ENCODE measurements at places on chromosomes 6 and 20.

GRCh38 chr6:132198040-132198439 is 203.2 kb downstream of the MOXD1 start:
- DNase-seq, result no peak

DNA sequence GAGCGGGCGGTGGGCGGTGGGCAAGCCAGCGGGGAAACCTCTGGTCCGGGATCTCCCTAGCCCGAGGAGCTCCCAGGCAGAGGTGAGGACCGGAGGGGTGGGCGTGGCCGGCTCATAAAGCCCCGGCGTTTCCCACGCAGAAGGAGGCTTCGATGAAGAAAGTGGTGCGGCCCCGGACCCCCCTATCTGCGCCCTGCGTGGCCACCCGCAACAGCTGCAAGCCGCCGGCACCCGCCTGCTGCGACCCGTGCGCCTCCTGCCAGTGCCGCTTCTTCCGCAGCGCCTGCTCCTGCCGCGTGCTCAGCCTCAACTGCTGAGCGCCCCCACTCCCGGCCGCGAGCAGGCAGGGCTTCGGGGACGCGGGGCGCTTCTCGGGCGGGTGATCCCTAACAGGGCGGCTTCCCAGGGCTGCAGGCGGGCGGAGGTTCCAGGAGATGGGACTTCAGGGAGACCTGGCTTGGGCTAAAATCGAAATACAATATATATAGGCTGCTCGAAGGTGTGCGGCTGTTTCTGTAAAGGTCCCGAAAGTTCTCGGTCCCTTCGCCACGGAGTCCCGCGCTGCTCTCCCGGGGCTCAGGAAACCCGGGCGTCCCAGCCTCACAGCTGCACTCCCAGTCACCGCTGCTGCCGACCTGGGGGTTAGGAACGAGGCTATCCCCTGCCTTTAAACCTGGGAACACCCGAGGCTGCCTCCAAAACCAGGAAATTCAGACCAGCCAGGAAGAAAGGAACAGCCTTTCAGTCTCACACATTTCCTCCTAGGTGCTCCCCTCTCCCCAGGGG is 27.8 kb downstream of the ASIP start:
- no peak for DNase-seq

DNA sequence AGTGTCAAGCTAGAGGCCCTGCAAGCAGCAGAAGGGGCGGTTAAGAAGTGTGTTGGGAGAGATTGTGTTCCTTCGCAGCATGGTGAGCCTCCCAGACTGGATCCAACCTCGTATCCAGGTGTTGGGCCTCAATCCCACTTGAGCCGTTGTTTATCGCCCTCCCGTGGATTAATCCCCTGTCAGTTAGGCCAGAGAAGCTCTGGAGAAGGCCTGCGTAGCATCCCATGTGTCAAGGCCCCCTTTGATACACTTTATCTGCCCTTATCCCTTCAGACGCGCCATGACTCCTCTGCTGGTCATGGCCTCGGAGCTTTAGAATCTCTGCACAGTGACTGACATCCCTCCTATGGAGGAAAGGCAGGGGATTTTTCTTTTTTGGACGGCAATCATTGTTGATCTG is 181.0 kb downstream of the ZFP64 start:
- DNase-seq, result no peak

- no peak for DNase-seq
These were observed 363.2 kb upstream of the FLRT3 start for GRCh38 chr20:14700639-14700960.

DNA sequence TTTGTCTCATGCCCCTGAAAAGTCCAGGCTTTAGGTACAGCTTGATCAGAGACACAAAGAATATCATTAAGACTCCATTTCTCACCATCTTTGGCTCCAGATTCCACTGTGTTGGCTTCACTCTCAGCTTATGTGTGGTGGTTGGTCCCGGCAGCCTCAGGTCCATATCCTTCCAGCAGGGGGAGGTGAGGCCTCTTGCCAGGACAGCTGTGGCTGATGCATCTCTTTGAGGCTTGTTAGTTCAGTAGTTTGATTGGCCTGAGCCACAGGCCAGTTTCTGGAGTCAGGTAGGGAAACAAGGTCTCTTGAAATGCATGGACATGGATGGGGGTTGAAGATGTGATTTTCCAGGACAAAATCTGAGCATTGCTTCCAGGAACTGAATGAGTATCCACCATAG is 62.4 kb downstream of the JAG1 start:
- peak; percentile 34 for DNase-seq

DNA sequence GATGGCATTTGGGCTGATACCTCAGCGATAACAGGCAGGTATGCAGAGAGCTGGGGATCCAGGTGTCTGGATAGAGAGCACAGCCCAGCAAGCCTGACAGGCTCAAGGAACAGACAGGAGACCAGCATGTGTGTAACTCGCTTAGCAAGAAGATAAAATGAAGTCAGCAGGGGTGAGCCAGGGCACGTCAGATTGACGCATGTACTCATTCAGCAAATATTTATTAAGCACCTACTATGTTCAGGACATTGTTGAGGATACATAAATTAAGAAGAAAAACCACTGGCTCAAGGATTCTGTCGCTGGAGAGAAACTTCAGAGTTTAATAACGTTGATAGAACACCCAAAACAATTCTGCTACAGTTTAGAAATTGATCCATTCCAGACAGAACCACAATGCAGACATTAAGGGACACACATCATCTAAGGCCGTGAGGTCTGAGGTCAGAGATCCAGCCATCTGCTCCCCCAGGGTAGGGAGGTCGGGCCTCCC is 1.0 kb upstream of the DUSP22 start:
- no peak for DNase-seq

GRCh38 chr6:38095054-38095453 is 275.5 kb downstream of the ZFAND3 start:
- no peak for DNase-seq

DNA sequence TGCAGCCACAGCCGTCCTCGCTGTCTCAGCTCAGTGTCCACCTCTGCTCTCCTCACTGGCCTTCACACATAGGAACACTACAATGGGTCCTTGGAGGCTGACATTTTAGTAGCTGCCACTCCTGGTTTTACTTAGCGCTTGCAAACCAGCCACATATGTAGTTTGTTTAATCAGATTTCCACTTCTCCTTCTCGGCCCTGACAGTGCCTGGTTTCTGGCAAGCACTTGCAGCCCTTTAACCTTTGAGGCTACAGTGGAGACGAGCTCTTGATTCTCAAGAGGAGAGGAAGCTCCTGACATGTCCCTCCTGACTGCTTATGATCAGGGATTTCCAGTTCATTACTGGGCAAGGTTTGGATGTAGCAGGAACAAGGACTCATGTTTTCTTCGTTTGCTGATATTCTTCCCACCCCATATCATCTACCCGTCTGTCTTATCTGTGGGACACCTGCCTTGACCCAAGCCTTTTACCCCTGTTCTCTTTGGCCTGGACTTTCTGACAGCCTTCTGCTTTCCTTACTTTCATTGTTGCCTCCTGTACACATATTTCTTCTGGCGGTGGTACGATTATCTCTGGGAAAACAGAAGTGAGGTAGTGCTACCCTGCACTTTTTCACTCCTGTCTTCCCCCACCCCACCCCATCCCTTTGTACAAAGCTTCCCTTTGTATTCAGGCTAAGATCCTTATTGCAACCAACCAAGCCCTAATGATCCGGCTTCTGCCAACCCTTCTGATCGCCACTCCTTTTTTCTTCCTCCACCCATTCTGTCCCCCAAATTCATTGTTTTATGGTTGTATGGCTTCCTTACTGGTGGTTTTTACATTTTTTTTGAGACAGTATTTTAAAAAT is 31.2 kb downstream of the CEP43 start:
- DNase-seq, result peak; percentile 14

DNA sequence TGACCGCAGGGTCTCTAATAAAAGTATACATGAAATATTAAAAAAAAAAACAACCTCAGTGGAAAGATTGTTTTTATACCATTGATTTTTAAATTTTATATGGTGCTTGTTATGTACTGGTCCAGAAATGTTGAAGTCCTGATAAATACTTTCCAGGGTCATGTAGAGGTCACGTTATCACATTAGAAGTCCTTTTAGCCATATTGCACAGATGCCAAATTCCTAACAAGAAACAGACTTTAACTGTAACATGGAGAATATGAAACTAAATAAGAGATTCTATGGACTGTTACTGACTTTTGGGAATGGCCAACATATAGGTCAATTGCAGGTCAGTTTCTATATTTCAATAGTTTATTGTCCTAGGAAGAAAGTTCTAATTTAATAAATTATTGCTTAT is 89.0 kb downstream of the ADGRB3 start:
- DNase-seq, result no peak

DNA sequence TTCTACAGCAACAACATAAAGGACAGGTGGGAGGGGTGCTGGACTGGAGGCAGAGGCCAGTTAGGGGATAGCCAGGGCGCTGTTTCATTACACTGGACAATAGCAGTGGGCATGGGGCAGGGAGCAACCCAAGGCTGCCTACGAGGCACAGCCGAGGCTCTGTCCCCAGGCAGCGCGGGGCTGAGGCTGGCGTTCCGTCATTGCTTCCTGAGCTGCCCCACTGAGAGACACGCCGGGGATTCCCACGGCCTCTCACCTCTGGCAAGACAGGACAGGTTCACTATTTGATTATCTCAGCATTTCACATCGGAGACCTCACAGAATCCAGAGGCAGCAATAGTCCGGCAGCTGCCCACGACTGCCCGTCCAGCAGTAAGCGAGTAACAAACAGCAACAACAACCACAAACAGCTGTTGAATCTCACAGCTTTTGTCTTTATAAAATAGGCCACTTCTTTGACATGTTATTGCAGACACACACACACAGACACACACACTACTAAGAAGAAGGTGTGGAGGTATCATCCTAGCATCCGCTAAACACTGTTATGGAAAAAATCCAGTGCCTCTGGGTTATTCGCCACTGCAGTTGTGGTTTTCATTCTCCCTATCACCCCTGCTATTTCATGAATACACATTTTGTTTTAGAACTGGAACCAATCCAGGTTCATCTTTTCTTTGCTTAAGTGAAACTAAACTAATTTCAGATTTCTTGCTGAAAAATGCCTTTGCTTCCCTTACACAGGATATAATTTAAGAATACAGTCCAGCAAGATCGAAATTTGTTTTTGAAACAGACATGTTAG is 19.5 kb downstream of the KIF25 start:
- DNase-seq, result no peak

- DNase-seq, result no peak
These were observed 37.2 kb downstream of the DAAM2 start for GRCh38 chr6:39829331-39829730.

DNA sequence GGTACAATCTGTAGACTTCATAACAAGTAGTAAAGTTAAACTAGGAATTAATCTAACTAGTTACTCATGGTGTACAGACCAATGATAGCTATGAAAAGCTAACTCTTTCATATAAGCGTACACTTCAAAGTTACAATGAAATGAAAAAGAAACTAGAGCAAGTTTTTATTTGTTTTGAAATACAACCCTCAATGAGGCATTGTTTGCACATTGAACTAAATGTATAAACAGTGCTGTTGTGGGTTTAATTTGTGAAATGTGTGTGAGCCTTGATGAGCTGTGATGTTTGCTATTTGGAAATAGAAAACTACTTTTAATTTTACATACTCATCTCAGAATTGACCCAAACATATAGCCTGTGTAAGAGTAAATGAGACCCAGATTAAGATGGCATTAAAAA is 11.1 kb upstream of the EYA4 start:
- DNase-seq, result no peak

DNA sequence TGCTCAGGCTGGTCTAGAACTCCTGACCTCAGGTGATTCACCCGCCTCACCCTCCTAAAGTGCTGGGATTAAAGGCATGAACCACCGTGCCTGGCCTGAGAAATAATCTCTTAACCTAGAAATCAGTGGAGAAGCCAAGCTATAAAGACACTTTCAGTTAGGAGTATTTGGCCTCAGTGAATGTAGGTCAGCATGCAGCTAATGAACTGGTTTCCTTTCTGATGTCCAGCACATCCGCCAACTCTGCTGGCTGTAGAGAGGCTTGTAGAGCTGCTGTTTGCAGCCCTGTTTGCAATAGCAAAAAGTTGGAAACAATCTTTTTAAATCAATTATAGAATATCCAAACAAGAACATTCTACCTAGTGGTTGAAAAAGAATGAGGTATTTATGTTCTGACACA is 42.4 kb upstream of the ELOVL5 start:
- no peak for DNase-seq

DNA sequence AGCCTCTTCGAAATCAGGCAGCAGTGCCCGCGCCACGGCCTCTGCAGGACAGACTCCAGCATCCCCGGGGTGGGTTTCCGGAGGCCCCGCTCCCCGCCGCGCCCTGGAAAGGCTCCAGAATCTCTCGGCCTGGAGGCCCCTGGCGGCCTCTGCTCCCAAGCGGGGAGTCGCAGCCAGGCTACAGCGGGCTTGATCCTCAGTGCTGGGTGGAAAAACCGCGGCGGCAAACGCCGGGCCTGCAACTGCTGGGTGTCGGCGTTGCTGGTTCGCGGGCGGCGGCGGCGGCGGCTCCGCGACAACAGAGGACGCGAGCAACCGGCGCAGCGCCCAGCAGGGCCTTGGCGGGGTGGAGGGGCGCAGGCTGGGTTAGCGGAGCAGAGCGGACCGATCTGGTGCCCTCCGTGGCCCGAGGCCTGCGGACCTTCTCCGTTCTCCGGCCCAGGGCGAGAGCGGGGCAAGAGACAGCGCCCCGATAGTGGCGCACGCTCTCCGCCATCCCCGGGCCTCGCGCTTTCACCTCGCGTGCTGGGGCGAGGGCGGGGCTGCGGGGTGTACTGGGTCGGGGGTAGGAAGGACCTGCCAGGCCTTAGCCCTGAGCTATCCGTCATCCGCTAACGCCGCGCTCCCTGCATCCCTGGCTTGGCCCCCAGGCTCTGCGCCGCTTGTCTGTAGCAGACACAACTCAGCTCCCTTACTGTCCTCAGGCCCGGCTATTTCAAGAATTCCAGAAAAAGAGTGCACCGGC is 3.4 kb upstream of the ZNF292 start:
- peak; percentile 55 for DNase-seq

- no peak for DNase-seq
These were observed 14.0 kb downstream of the STK38 start for GRCh38 chr6:36533321-36533720.

GRCh38 chr6:159061805-159062563 is 17.2 kb upstream of the TAGAP start:
- DNase-seq, result no peak

DNA sequence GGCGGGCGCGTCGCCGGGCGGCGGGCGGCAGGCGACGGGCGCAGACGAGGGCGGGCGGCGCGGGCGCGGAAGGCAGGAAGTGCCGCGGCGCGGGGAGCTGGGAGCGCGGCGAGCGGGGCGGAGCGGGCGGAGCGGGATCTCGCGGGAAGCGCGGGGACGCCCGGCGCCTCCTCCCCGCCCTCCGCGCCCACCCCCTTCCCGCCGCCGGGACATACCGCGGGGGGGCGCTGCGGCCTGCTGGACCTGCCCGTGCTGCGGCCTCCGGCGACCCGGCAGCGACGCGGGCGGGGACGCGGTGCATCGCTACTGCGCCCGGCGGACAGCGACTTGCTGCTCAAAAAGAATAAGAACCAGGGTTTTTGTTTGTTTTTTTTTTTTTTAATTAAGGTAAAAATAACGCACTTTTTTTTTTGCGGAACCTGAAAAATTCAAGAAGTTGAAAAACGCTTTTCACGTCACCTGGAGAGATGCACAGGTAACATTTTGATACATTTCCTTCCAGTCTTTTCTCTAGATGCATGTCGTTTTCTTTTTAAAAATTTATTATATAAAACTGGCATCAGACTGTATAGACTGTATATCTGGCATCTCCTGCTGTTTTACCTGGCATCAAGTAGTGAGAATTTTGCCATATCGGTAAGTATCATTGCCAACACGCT is at the start of gene CENPB:
TSS of gene CENPB (minus strand) at position 76 of the 659 bp plus-strand sequence. CDS start 257 bp downstream, outside the sequence.
- peak; percentile 83 for DNase-seq

- DNase-seq, result no peak
These were observed 75.1 kb downstream of the SLC2A10 start for GRCh38 chr20:46784436-46785127.

- DNase-seq, result no peak
These were observed 37.4 kb upstream of the RIPPLY2 start for GRCh38 chr6:83815631-83816272.
